ENCODE measurements at places on chromosomes 16 and 17.

DNA sequence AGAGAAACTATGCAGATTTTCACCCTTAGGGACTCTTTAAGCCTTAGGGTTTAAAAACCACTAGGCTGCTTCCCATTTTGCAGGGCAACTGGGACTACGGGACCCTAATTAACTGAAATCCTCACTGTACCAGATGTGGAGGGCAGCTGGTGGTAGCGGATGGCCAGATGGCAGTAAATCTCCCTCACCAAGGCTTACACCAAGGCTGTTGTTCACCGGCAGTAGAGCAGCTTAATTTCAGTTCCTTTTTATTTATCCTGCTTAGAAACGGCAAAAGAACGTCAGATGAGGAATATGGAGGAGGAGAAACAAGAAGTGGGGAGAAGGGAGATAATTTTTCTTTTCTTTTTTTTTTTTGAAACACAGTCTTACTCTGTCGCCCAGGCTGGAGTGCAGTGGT lies 6.5 kb downstream of the ABHD15 start:
- DNase-seq, result no peak

DNA sequence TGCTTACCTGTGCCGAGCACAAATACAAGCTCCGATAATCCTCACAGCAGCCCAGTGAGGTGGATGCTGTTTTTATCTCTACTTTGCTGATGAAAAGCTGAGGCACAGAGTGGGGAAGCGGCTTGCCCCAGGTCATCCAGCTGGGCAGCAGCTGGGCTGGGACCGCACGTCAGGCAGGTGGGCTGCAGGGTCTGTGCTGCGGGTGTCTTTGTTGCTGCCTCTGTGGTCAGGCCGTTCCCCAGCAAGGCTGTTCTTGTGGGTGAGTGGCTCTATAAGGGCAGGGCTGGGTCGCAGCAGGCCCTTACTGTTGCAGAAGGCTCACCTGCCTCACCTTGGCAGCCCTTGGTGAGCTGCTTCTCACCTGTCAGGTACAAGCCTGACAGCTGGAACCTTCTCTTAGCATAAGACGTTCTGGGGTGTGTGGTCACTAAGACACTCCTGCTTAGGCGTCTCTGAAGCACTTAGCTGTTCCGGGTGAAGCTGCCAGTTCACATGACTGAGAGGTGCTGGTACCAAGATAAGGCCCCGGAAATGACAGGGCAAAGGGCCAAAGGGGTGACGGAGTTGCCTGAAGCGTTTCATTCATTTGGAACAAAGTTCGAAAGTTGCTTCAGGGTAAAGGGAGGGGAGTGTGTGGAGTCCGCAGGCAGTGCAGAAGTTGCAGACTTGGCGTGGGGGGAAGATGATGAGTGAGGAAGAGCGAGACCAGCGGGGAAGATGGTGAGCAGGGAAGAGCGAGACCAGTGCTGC lies 17.4 kb downstream of the IRF8 start:
- no peak for DNase-seq

- DNase-seq, result no peak
Measured at GRCh38 chr17:20995873-20996723, 46.7 kb downstream of the USP22 start.

DNA sequence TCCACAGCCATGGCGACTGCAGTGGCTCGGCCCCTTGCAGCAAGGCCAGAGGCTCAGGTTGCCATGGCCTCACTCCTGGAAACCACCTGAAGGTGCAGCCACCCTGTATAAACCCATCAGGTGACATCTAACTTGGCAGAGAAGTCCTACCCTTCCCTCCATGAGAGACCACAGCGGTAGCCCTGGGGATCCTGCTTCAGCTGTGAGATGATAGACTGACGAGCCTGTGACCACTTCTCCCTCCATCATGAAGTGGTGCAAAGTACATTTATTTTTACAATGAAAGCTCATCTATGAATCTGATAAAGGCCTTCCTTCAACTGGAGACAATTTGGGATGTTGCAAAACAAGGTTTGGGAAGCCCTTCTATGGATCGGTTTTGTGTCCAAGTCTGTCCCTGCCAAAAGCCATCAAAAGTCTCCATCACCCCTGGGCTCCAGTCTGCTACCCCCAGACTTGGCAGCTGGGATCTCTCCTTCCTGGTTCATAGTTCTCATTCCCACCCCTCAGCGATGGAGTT lies 1.8 kb downstream of the ZACN start:
- DNase-seq, result no peak

DNA sequence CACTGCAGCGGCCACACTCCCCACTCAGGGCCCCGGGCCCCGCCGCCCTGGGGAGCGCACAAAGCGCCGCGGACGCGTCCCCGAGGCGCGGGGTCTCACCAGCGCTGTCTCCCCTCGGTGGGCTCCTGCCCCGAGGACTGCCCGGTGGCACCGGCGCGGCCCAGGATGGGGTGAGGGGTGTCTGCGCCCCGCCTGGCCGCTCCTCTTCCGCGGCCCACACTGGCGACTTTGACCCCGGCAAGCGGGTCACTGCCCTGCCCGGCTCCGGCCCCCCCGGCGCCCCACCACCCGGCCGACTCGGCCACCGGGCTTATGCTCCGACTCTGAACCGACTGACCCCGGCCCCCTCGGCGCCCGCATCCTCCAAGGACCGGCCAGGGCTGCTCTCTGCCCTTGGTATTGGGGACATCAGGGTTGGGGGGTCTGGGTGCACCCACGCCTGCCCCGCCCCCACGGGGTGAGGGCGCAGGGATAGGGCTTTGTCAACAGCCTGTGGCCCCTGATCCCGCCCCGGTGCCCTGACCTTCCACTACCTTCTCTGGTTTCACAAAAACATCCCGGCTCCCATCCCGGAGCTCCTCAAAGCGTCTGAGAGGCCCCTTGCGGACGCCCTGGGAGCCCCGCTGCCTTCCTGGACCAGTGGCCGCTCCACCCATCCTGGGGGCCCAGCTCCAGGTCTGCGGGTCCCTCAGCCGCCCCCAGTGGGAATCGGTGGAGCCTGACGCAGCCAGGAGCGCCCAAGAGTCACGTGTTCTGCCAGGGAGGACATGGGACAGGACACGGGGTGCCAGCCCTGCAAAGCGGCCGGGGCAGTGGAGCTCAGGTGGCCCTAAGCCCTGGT lies 829 bp downstream of the GCGR start:
- no peak for DNase-seq

GRCh38 chr17:81053041-81053970 lies 18.4 kb downstream of the BAIAP2 start:
- DNase-seq, result no peak

DNA sequence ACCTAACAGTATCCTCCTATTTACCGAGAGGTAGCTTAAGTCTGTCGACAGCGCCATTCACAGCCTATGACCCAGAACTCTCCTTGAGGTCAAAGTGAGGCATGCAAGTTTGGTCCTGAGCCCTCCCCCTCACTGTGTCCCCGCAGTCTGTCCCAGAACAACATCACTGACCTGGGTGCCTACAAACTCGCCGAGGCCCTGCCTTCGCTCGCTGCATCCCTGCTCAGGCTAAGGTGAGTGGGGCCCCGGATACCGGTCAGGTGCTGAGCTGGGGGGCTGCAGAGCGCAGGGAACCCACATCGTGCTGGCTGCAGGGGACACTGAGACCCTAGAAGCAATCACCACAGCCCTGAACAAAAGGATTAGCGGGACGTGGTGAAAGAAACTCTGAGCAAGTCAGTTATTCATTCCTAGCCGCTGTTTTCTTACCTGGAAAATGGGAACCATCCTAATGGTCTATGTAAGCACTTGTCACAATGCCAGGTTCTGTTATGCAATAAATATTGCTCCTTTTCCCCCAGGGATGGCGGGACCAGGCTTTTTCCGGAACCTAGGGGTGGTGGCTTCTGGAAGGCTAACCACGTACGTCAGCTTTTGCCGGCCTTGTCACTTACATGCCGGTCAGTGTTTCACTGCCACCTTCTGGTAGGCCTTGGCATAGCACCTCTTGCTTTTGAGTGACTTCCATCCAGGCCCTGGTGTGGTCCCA lies 23.8 kb downstream of the DEXI start:
- peak; percentile 83 for DNase-seq

DNA sequence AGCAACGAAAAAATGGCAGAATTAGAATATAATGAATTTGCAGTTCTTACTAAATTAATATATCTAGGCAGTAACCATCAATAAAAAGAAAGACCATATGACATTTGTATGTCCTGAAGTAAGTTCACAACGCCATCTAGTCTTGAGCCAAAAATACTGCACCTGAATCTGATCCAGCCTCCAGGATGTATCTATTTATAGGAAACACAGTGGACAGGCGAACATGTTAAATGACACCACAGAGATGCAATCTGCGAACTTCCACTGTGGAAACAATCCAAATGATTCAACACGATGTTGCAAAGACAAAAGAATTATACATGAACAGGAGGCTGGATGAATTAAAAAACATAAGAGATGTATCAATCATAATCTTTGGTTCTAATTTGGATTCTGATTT lies 197.6 kb downstream of the CDH13 start:
- DNase-seq, result no peak

DNA sequence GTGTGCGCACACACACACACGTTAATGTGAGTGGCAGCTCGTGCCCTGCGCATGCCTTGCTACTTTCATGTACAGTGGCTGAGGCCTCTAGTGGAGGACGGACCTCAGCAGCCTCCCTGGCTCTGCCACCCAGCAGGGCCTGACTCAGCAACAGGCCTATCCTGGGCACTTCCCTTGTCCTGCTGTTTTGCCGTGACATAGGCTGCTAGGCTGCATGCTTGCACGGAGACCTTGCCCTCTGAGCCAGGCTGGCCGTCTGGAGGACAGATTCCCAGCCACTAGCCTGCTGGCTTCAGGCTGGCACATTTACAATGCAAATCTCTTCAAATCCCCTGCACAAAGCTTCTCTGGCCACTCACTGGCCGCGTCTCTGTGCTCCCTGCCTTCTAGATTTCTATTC lies 9.5 kb downstream of the RNF213 start:
- DNase-seq, result no peak

DNA sequence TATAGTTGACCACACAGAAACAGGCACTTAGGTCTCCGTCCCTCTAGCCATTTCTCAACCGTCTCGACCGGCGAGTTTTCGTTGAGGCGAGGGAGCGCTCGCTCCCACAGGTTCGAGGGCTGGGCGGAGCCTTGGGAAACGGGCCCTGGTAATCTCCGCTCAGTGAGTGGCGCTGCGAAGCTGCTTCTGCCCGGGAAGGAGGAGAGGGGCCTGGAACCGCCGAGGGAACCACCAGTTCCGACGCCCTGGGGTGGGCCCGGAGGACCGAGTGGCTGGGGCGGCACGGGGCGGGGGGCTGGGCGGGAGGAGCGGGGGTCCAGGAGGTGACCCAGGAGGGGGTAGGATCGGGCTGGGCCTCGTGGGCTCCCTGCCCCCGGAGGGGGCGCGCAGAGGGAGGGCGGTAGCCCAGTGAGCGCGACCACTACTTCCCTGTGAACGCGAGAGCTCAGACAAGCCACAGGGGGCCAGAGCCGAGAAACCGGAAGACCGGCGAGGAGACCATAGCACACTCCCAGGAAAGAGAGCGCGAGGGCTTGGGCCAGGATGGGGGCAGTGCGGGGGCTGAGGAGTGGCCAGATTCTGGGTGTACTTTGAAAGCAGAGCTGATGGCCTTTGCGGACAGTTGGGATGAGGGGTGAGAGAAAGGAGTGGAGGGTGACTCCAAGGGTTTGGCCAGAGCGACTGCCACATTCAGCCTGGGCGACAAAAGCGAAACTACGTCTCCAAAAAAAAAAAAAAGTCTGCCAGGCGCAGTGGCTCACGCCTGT lies 29.9 kb upstream of the ARL4D start:
- DNase-seq, result peak; percentile 65

- DNase-seq, result no peak
Measured at GRCh38 chr16:88508376-88508867, 55.3 kb downstream of the ZFPM1 start.

DNA sequence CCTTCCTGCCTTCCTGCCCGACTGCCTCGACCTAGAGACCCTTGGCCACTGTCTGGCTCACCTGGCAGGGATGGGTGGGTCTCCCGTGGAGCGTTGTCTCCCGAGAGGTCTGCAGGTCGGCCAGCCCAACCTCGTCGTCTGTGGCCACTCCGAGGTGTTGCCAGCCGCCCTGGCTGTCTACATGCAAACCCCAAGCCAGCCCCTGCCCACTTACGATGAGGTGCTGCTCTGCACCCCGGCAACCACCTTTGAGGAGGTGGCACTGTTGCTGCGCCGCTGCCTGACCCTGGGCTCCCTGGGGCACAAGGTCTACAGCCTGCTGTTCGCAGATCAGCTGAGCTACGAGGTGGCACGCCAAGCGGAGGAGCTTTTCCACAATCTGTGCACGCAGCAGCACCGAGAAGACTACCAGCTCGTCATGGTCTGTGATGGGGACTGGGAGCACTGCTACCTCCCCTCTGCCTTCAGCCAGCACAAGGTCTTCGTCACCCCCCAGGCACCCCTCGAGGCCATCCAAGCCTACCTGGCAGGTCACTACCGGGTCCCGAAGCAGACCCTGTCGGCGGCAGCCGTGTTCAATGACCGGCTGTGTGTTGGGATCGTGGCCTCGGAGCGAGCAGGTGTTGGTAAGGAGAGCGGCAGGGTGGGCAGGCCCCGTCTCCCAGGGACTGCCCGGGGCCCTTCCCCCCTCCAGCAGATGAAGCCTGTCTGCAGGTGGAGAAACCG lies 75.1 kb upstream of the ENDOV start:
- DNase-seq, result no peak

DNA sequence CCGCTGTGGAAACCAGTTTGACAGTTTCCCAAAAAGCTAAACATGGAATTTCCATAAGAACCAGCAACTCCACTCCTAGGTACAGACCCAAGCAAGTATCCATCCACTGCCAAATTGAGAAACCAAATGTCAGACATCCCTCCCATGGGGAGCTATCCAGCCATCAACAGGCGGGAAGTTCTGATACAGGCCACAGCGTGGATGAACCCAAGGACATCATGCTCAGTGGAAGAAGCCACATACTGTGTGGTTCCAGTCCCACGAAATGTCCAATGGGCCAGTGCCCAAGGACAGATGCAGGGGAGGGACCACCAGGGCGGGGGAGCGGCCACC lies 12.6 kb upstream of the BAIAP2 start:
- no peak for DNase-seq

DNA sequence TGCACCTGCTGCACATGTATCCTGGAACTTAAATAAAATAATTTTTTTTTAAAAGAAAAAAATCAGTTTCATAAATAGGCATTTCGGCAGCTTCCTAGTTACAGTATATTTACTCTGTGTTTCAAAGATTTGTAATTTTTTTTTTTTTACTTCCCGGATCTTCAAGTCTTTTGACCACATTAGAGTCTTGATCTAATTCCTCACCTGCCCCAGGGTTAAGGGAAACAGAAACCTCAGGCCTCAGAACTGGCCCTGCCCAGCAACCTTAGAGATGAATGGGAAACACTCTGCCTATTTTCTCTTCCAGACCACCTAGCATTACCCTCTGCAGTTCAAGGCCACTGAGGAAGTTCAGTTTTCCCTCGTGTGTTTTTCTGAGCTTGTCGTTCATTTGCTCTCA lies 304.0 kb downstream of the MAF start:
- peak; percentile 31 for DNase-seq

- no peak for DNase-seq
Measured at GRCh38 chr16:14628806-14629611, 1.1 kb downstream of the PARN start.

- DNase-seq, result no peak
Measured at GRCh38 chr17:78224231-78225087, 7.0 kb upstream of the TMEM235 start.

GRCh38 chr16:2825049-2825742 lies 4.9 kb upstream of the ZG16B start:
- no peak for DNase-seq

- no peak for DNase-seq
Measured at GRCh38 chr16:79612207-79612606, 11.7 kb upstream of the MAF start.

- no peak for DNase-seq
Measured at GRCh38 chr16:56415875-56416274, 9.5 kb downstream of the AMFR start.

GRCh38 chr17:1197379-1197778 lies 17.6 kb upstream of the ABR start:
- DNase-seq, result no peak
